ENCODE measurements at places on chromosomes 4 and X.

GRCh38 chr4:100679926-100680325 lies 162.1 kb upstream of the EMCN start:
- no peak for DNase-seq

DNA sequence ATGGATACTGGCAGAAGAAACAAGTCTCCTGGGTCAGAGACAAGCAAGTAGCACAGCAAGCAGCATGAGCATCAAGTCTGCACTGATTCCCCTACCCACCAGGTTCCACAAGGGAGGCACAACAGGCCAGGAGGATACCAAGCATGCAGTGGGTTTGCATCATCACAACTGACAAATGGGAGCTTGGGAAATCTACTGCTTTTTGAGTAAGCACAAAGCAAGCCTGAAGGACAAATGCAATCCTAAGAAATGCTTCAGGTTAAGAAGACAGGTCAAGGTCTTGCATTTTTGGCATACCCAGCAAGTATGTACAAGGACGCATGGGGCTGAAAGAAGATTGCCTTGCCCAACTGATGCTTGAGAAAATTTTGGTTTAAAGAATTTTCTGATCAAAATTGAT lies 279.6 kb downstream of the PDGFC start:
- no peak for DNase-seq

DNA sequence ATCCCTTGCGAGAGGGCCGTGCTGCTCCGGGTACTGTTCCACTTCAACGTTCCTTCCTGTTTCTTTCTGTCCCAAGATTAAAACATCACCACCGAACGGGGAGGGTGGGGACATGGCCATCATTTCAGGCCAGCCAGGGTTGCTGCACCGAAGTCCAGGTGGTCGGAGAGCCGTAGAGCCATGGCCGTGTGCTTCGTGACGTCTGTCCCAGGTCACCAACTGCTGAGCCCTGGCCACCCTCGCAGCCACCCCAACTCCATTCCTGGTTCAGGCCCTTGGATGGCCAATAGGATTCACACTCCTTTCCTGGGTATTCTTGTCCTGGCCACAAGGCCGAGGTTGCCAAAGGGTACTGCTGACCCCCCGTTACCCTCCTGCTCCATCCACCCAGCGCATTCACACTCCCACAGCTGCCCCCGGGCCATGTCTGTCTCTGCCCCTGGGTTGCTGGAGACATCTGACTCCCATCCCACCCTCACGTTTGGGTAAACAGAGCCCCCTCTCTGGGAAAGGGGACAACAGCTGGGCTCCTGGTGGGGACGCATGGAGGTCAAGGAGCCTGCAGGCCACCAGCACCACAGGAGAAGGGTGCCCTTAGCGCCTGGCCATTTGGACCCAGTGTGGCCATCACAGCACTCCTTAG lies 103.2 kb downstream of the HMX1 start:
- DNase-seq = no peak

- DNase-seq = no peak
Measured at GRCh38 chr4:10078481-10079233, 37.9 kb downstream of the WDR1 start.

GRCh38 chrX:102995316-102995715 lies 58.2 kb downstream of the RAB40AL start:
- no peak for DNase-seq
